AG09309 (cell line): ENCODE measurements at places on chromosomes 2 and 18.
A peak's percentile ranks its signal among the peaks of the same experiment; 100 is the strongest.

DNA sequence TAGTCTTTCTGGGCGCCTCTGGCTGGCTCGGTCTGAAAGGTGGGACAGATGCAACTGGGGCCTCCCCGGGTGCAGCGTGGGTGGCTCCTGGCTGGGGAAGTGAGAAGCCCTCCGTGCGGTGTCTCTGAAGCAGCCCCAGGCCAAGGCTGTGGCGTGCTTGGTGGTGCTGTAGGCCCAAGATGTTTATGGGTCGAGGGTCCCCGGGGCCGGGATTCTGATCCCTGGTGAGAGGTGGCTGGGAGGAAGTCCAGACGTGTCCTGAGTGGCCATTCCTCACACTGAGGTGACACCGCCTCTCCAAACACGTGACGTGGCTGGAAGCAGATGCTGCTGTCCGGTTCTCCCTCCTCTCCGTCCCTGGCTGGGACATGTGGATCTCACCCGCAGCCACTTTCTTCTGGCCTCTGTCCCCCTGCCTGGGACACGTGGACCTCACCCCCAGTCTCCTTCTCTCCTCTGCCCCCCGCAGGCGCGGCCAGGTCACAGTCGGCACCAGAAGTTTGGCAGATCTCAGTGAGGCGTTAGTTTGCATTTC lies 12.6 kb downstream of the RTP5 start:
- DNase-seq: no peak

DNA sequence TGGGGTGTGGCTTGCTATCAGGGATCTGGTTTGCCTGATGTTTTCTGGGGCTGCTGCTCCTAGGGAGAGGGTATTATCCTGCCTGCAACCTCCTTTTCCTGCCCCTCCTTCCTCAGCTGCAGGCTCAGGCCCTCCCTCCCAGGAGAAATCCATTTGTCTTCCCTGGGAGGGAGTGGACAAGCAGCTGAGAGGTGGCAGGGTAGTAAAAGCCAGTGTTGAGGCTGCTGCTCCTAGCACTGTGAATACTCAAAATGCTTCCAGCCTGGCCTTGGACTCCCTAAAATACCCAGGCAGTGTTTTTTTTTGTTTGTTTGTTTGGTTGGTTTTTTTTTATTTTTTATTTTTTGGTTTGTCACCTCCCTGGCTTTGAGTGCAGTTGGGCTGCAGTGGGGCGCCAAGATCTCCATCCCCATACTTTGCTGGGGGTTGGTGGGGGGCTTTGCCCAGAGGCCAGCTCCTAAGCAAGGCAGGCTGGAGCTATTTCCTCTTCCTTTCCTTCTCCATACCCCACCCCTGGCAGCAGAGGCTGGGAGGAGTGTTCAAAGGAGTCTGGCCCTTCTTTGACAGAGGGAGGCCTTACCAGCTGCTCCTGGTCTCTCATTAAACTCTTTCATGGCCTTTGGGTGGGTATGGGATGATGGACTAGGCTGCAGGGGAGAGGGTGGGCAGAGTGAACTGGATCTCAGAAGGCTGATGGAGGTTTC lies 13.6 kb downstream of the HOXD3 start:
- no peak for DNase-seq

DNA sequence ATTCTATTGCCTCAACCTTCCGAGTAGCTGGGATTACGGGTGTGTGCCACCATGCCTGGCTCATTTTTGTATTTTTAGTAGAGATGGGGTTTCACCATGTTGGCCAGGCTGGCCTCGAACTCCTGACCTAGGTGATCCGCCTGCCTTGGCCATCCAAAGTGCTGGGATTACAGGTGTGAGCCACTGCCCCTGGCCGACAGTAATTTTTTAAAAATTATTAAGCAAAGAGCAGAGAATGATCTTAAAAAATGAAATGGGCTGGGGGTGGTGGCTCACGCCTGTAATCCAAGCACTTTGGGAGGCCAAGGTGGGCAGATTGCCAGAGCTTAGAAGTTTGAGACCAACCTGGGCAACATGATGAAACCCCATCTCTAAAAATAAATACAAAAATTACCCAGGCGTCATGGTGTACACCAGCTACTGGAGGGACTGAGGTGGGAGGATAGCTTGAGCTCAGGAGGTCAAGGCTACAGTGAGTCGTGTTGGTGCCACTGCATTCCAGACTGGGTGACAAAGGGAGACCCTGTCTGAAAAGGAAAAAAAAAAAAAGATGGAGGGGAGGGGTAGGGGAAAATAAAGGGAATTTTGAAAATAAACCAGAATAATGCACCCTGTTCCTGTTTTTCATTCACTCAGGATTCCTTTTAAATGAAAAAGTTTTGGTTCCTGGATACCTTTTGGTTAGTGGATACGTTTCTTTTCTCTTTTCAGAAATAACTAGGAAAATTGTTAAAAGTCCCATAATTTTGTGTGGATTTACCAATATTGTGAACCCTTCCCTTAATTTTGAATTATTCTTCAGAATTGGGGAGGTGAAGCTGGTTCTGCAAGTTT lies 33.9 kb downstream of the MAP4K4 start:
- no peak for DNase-seq

DNA sequence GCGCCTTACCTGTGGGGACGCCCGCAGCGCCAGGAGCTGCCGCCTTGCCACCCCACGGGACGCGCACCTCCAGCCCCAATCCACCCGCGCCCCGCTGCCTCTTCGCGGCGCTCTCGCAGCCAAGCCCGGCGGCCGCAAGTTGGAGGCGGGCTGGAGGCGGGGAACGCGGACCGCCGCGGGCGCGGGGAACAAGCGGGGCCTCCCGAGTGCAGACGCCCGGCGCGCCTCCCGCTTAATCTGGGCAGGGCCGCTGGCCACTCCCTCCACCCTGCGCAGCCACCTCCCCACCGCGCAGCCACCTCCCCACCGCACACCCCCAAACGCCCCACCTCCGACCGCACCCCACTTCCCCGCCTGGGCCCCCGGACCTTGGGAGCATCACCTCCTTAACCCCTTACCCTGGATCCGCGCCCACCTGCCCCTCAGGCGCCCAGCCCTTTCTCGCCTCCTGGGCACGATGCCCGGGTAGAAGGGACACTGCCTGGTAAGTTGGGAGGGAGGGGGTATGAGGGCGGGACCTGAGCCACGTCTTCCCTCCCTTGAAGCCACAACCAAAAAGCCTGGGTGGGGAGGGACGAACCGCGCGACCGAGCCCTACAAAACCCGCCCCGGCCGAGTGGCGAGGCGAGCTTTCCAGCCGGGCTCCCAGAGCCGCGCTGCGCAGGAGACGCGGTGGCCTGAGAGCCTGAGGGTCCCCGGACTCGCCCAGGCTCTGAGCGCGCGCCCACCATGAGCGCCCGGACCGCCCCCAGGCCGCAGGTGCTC lies at the start of the genes COL4A3 and COL4A4:
Gene COL4A3, plus strand, starts transcription at position 627 of the 765 bp plus-strand sequence. Its CDS starts 103 bp downstream, at position 730.
Gene COL4A4, minus strand, starts transcription at position 208 of the 765 bp plus-strand sequence. CDS start 16,722 bp downstream, outside the sequence.
- DNase-seq: no peak

DNA sequence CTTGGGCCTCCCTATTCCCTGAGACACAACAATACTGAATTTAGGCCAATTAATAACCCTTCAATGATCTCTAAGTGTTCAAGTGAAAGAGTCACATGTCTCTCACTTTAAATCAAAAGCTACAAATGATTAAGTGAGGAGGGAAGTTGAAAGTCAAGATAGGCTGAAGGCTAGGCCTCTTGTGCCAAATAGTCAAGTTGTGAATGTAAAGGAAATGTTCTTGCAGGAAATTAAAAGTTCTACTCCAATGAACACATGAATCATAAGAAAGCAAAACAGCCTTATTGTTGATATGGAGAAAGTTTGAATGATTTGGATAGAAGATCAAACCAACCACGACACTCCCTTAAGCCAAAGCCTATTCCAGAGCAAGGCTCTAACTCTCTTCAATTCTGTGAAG lies 286.9 kb downstream of the MEIS1 start:
- DNase-seq: no peak

GRCh38 chr2:2992634-2993033 lies 385.0 kb downstream of the EIPR1 start:
- DNase-seq: no peak

GRCh38 chr2:77631007-77631406 lies 108.8 kb upstream of the LRRTM4 start:
- no peak for DNase-seq

- no peak for DNase-seq
Observed at GRCh38 chr18:35045121-35045520, 3.9 kb downstream of the MAPRE2 start.

DNA sequence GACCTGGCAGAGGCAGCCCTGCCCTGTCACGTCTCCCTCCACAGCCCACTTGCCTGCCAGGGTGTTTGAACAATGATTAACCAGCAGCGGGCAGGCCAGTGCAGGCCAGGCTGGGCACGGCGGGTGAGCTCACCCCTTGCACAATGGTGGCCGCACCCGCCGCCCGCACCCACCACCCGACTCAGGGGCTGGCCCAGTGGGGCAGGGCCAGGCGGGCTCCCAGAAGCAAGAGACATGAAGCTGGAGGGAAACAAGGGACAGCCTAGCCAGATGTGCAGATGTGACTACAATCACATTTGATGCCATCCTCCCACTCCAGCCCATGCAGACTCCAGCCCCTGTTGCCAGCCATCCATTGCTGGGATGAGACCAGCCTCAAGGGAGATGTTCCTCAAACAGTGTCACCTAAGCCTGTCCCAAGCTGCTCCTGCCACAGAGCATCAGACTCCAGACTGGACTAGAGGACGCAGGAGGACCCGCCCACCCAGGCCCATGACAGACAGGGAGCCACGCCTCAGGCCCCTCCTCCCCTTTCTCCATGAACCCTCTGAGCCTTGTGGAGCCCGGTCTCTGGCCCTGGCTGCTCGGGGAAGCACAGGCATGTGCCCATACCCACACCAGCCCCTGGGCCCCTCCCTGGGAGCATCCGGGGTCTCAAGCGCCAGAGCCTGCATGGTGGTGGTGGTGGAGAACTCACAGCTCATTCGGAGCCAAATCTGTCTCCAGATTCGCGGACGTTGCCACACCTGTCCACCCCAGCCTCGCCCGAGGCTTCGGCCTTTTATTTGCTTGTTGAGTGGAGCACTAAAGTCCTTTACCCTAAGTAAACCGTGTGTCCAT lies 45.0 kb downstream of the SDC1 start:
- DNase-seq: no peak

DNA sequence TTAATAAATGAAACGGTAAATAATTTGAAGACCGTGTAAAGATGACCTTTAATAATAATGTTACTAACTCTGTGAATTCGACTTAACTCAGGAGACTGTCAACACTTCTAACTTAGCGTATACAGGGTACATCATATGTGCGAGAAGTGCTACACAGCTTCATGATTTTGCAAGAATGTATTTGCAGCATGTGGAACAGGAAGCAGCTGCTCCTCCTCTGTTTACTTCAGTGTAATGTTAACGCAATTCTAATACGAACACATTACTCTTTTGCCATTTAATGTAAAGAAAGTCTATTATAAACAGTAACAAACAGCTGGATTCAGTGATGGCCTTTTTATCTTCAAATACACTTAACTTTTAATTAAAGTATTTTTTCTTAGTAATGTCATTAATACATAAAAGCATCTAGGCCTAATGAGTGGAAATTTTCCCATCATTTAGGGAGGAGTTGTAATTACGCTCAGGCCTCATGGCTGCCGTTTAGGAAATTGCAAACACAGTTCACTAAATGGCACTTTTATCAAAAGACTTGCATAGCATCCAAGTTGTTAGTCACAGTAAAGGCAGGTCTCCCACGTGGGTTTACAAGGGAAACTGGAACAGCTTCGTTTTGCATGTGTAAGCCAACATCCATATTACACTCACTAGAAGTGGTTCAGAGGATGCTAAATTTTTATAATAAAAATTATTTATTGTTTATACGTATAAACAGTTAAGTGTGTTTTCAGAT lies 635.7 kb downstream of the FBXO15 start:
- DNase-seq: peak; percentile 23

DNA sequence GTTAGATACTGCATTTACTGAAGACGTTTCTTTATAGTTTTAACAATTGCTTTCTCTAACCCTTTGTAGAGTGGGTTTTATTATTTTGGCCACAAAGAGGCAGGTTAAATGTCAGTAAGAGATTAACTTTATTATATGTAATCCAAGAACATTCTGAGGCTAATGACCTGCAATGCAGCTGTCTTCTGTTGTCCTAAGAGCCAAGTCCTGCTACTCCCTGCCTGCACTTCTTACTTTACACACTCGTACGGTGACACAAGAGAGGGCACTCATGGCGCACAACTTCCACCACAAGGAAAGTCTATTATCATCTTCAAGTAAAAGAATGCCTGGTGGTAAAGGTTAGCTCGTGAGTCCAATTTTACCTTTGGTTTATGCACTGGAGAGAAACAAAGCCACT lies 471.0 kb upstream of the HNMT start:
- DNase-seq: no peak
